ENCODE measurements at places on chromosomes 11 and 22.

DNA sequence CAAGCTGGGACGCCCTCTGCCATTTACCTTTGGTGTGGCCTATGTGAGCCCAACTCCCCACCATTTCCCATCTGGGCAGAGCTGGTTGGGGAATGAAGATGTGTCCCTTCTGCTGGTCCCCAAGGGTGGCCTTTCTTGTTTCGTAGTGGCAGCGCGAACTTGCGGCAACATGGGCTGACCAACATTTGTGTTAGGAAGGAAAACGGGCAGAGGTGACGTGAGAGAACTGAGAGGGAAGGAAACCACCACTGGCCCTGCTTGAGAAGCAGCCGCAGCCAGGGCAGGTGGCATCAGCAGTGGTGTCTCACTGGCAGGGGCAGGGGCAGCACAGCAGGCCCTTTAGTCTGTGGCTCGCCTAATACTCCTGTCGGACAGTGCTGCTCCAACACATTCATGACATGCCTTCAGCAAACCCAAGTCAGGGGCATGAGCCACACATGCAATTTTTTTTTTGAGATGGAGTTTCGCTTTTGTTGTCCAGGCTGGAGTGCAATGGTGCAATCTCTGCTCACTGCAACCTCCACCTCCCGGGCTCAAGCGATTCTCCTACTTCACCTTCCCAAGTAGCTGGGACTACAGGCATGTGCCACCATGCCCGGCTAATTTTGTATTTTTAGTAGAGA is 29.9 kb downstream of the LRRC74B start:
- no peak for DNase-seq

DNA sequence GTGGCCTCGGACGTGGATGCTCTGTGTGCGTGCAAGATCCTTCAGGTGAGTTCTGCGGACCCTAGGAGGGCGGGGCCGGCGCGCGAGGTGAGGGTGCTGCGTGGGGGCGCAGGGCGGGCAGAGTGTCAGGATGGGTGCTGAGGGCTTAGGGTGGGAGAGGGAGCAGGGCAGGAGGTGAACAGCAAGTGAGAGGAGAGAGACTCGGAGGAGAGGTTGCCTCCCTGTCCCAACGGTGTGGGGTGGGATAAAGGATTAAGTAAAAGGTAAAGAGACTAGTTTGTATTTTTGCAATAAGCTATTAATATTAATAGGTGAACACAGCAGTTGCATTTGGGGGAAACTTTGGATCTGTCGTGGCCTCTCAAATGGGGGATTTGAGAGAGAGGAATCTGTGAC is 451 bp downstream of the CDC45 start:
- DNase-seq: no peak

- DNase-seq: no peak
Measured at GRCh38 chr11:129324533-129325175, 51.0 kb upstream of the BARX2 start.

GRCh38 chr11:30387891-30388861 is 65.3 kb downstream of the ARL14EP start:
- no peak for DNase-seq

GRCh38 chr22:22810018-22810427 is 77.6 kb upstream of the IGLL5 start:
- DNase-seq: no peak

GRCh38 chr22:35451592-35451991 is 51.7 kb downstream of the MCM5 start:
- no peak for DNase-seq

DNA sequence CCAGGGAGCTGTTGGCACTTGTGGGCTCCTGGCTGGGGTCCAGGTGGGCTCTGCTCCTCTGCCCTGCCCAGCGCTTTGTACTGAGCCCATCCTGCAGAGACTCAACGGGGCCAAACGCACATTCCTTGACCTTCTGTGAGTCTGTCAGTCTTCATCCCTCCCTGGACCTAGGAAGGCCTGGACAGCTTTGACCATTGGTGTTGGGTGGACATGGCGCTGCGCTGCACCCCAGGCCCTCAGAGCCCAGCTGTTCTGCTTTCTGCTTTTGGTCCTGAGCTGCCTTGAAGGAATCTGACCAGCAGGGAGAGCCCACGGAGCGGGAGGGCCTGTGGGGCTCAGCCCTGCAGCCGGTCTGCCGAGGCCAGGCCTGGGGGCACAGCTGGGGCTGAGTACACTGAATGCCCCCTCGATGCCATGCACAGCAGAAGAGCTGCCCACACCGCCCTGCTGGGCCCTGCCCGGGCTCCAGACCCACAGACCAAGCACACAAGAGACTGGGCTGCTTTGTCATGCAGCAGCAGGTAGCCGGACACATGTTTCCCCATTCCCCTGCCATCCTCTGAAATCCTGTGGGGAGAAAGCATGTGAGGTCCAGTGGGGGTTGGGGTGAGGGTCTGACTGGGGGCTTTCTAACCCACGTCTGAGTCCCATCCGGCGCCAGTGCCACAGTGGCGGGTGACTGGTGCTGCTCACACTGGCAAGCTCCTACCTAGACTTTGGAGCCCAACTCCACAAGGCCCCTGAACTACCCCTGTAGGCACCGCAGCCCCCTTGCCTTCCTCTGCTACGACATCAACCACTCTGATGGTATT is 24.1 kb upstream of the CCDC188 start:
- DNase-seq: no peak
